ENCODE measurements at places on chromosomes 2 and 18.

DNA sequence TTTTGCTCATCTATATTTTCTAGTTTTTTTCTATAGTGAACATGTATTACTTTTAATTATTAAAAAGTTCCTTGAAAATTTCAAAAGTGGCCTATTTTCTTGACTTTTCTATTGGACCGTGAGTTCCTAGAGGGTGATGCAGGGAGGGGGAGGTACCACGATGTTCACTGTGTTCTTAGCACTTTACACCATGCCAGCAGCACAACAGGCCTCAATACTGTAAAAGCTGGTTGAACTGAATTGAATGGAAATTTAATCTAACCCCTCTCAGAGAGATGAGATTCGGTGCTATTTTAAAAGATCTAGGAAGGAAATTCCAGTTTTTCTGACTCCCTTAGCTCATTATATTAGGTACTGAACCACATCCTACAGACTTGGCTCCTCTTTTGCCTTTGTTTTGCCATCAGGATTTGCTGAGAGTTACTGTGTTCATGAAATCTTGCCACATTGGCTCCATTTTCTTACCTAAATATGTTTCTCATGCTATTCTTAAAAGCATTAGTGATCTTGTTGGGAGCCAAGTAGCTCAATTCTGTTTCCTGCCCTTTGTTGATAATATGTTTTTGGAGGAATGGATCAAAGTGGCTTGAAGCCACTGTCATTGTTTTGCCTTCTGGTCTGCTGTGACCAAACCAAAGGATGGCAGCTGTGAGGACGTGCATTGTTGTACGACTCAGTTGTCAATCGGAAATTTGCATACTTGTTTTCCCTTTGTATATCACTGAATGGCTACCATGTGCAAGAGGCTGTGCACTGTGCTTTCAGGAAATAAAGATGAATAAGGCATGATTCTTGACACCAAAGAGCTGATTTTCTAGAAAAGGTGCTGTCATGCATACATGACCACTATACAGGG, 25.3 kb downstream of the MYO1B start:
- no peak for DNase-seq

DNA sequence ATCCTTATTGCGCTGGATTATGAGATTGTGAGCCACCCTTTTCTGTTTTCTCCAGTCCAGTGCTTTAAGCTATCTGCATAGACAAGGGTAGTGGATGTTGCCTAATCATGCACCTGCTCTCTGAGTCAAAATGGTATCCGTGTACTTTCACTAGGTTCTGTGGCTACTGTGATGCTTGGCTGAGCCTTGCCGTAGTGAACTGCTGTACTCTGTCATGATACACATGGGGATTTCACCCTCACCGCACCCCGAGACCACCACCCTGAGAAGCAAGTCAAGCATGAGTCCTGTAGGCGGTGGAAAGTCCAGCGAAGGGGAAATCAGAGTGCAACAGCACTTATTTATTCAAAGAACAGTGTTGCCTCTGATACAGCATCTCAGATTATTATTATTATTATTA, 55.0 kb downstream of the ARHGAP25 start:
- peak; percentile 62 for DNase-seq

DNA sequence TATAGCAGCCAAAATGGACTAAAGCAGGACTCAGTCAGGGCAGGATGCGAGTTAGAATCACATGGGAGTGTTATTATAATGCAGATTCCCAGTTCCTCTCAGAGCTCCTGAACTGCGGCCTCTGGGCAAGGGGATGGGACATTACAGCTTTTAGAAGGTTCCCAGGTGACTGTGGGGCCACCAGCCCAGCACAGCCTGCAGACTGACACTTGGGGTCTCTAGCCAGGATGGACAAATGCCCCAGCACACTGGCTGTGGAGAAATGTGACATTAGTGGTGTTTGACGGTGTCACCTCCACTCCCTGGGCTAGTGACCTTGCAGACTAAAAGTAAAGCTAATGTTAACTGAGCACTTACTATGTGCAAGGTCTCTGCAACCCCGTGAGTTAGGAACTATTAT, 238.0 kb upstream of the HS6ST1 start:
- no peak for DNase-seq

- DNase-seq, result no peak
Observed at GRCh38 chr2:15714609-15715008, 122.9 kb downstream of the DDX1 start.

GRCh38 chr2:225820826-225821225, 421.3 kb downstream of the NYAP2 start:
- no peak for DNase-seq

DNA sequence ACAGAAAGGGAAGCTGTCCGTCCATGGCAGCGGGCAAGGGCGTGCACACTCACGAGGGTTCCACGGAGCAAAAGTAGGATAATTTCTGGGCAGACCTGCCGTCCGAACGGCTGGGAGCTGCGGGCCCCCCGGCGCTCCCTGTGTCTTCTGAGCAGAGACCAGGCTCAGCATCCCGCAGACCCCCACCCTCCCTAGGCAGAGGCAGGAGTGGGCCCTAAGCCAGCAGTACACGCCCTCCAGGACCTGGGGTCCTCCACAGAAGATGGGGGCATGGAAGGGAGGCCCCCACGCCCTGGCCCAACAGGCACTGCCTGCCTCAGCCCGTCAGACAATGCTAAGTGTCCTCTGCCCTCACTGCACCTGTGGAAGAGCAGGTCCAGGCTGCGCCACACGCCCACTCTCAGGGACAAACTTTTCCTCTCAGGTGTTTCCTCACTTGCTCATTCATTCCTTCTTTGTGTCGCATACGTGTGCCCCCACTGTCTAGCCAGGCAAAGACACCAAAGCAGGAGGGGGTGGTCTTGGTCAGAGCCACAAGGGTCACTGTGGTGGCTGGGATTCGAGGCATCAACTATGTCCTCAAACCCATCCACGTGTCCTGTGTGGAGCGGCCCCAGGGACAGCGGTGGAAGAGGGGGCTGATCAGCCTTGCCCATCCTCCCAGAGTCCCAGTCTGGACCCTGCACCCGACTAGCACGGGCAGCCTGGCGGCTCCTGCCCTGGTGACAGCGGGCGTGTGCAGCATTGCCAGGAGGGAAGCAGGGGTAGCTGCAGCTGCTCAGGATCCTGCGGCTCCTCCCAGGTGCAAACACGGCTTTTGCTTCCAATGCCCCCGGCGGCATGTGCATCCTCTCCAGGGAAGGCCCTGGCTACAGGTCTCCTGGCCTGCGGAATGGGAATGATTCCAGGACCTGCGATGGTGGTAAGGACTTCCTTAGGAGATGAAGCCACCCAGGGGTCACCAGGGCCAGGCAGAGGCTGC, 2.4 kb upstream of the GPC1 start:
- no peak for DNase-seq

- DNase-seq, result no peak
Observed at GRCh38 chr2:46962751-46963150, 47.1 kb upstream of the MCFD2 start.

- DNase-seq, result no peak
Observed at GRCh38 chr18:189254-189653, 30.9 kb downstream of the USP14 start.

- no peak for DNase-seq
Observed at GRCh38 chr2:155111070-155111469, 412.6 kb downstream of the KCNJ3 start.

DNA sequence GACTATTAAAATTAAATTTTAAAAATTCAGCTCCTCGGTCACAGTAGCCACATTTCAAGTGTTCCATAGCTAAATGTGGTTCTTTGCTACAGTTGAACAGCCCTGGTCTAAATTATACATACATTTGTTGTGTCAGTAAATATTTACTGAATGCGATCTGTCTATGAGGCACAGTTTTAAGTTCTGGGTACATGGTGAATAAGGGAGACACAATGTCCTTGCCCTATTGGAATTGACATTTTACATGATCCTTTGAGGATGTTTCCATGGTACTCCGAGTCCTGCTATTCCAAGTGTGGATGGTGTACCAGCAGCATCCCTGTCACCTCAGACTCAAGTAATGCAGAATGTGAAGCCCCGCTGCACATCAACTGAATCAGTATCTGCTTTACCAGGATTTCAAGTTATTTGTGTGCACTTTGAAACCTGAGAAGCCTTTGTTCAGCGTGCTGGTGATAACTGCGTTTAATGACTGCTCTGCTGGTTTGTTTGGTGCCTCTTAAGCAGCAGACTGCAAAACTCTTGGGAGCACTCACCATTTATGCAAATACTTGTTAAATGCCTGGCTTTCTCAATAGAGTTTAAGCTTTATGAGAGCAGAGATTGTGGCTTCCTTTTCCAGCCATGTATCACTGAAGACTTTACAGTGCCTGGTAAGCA, 1.5 kb downstream of the GALNT1 start:
- no peak for DNase-seq

GRCh38 chr2:165017966-165018596, 62.8 kb upstream of the SLC38A11 start:
- no peak for DNase-seq

DNA sequence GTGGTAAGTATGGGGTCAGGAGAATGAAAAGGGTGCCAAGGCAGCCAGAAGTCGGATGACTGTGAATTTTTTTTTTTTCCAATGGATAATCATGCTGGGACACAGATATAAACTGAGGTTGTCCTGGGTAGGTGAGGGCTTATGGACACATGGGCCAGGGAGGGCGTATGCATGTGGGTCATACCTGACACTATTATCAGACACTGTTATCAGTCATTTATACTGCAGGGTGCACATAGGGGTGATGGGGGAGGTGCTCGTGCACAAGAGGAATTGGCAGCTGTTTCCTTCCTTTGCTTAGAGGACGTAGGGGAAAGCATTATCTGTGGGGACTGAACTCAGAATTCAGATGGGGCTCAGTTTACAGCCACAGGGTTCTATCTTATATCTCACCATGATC, 10.1 kb downstream of the CTIF start:
- DNase-seq, result no peak

GRCh38 chr2:48205137-48205798, 299.0 kb upstream of the FBXO11 start:
- DNase-seq, result no peak

- DNase-seq, result no peak
Observed at GRCh38 chr18:34031810-34032209, 192.9 kb downstream of the NOL4 start.

DNA sequence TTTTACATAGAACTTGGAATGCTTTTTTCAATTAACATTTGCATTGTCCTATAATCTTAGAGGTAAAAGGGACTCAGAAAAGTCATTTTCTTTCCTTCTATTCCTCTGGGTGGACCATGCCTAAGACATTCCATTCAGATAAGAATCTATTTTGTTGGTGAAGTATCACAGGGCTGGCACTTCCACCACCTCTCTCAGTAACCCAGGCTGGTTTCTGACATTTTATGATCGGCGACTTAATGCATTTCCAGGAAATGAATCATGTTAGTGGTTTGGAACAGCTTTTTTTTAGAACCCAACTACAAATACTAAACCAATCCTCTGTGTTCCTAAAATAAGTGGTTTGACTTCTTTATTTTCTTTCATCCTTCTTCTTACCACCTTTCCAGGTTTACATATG, 27.0 kb downstream of the GAD1 start:
- DNase-seq, result peak; percentile 30

- DNase-seq, result no peak
Observed at GRCh38 chr2:177467646-177468045, 75.1 kb downstream of the AGPS start.

DNA sequence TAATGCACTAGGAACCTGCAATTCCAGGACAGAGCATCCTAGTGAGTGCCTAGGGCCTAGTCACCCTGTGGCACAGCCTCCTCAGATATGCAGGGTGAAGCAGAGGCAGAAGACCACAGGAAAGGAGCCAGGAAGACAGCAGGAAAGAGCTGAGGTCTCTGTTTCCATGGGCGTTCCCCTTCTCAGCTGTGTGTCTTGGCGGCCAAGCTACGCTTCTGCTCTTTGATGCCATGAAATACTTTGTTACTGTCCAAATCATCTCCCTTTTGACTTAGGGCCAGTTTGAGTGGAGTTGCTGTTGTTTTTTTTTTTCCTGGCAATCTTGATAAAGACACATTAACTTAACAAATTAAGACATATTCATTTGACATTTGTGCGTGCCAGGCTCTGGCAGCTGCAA, 67.3 kb downstream of the APOB start:
- DNase-seq, result no peak

GRCh38 chr2:60880643-60881046, 729 bp upstream of the REL start:
- no peak for DNase-seq

DNA sequence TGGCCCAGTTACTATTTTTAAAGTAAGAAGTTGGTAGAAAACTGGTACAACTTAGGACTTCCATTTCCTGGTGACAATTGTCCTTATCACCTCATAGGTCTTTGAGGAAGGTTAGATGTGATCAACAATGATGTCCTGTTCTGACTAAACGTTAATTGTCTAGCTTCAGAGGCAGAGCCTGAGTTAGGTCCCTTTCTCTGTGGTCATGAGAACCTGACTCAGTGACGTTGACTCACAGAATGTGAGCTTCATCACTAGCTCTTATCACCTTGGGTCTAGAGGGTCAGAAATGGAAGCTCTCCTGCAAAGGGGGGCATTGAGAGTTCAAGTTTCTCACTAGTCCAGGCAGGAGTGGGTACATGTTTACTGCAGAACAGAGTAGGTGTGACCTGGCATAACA, 60.6 kb upstream of the ATP8B1 start:
- no peak for DNase-seq

GRCh38 chr2:29562896-29563295, 358.5 kb downstream of the ALK start:
- no peak for DNase-seq

- no peak for DNase-seq
Observed at GRCh38 chr2:31831585-31831984, 179.2 kb downstream of the MEMO1 start.

- DNase-seq, result no peak
Observed at GRCh38 chr2:33730193-33730592, 131.1 kb upstream of the FAM98A start.

DNA sequence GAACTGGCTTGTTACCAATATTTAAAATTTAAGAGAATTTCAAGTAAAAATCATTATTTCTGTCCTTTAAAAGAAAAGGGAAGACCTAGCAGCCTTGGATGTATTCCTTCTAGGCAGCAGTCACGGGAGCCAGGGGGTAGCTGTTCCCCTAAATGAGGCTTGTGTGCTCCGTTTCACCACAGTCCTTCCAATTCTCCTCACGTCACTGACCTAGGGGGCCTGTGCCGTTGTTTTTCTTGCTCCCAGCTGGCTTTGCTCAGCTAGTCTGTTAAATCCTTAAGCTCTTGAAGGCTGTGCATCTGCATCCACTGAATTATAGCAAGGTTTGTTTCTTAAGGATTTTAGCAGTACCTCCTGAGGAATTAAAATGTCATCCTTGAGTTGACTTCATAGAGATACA, 9.9 kb downstream of the KLHL23 start:
- no peak for DNase-seq

- no peak for DNase-seq
Observed at GRCh38 chr18:36595046-36595817, 233.6 kb downstream of the TPGS2 start.

Measured in stimulated activated naive CD8-positive, alpha-beta T cell treated with anti-CD3 and anti-CD28 coated beads, Interleukin-15, Interleukin-2, amounts not matched to agents 100 U/mL and 50 U/mL, for 24 hours (primary cell).